ENCODE measurements at places on chromosomes 7 and 10.

- DNase-seq, result peak; percentile 30
Observed at GRCh38 chr10:13349463-13350274, 1.6 kb upstream of the SEPHS1 start.

- peak; percentile 2 for DNase-seq
Observed at GRCh38 chr7:19442016-19442785, 266.6 kb downstream of the POLR1F start.

DNA sequence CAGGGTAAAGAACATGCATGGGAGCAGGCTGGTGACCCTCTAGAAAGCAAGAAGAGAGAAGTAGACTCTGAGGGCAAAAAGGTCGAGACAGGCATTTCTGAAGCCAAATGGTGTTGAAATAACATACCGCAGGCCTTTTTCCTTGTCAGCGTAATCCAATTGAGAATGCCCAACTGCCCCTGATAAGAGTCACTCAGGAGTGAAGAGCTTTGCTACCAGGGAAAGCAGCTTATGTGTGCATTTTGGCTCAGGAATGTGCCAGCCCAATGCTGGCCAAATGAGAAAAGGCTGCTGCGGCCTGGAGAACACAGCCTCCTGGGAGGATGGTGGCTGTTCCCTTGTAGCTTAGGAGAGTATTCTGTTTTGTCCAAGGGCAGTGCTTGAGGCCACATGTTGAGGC, 61.4 kb upstream of the NFKB2 start:
- DNase-seq, result no peak

DNA sequence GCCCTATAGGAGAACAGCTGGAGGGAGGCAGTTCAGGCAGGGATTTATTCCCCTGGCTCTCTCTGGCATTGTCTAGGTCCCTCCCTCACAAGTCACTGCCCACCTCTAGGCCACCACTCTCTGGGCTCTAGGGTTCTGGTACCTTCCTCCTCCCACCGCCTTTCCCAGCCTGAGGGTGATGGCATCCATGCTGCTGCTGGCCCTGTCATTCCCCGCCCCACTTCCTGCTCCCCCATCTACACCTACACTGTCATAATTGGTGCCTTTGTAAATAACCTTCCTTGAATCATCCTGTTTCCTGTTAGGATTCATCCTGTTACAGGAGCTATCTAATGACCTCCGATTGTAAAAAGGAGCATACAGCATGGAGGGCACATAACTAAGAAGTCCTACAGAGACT, 303.3 kb upstream of the COBL start:
- DNase-seq, result no peak

GRCh38 chr7:5997210-5997808, 11.5 kb downstream of the PMS2 start:
- peak; percentile 69 for DNase-seq

- DNase-seq, result no peak
Observed at GRCh38 chr10:59177031-59177797, 771 bp downstream of the PHYHIPL start.

DNA sequence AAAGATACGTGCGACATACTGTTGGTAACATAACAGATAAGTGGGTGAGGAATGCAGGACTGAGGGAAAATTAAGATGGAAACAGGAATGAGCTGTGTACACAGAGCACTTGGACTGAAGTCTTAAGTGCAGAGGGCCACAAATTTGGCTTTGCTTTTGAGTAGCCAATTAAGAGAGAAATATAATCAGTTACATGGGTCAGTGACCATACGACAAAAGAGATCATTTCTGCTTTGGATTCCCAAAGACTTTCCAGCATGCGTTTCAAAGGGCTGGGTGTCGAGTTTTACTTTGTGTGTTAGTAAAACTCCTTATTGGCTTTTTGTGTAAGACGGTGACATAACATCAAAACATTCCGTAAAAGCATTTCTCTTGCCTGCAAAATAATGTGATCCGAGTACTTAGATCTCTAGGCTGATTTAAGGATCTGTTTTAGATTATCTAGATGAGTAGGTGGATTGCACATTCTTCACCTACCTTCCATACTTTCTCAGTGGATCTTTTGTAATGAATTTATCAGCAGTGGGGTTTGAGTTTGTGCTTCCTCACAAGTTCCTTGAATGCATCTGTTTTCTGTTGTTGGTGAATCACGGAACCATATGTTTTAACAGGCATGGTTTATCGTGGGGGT, 7.5 kb downstream of the RABGEF1 start:
- DNase-seq, result no peak

DNA sequence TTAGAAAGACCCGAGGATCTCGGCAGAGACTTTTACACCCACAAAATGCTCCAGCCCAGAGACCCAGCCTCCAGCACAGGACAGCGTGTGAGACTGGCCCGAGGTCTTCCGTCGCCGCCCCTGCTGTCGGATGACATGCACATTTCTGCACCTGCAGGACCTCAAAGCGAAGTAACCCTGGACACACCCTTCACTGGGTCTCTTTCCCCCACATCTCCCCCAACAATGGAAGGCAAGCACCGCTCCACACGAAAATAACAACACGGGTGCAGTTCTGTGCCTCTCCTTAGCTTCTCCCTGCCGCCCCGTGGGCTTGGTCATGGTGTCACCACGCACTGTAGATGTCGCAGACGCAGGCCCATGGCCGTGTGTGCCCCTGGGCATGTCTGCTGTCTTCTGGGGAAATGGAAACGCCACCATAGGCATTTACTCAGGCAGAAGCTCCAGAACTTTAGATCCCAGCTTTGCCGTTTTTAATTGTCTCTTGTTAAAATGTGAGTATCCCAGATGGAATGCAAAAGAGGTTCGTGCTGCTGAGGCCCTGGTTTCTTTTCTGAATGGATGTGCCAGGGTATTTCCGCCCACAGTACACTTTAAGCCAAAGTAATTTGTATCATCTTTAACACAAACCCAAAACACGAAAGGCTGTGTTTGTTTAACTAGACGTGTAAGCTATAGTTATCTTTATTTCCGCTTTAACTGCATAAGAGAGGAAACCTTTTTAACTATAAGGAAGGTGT, 237.9 kb downstream of the MGMT start:
- no peak for DNase-seq

DNA sequence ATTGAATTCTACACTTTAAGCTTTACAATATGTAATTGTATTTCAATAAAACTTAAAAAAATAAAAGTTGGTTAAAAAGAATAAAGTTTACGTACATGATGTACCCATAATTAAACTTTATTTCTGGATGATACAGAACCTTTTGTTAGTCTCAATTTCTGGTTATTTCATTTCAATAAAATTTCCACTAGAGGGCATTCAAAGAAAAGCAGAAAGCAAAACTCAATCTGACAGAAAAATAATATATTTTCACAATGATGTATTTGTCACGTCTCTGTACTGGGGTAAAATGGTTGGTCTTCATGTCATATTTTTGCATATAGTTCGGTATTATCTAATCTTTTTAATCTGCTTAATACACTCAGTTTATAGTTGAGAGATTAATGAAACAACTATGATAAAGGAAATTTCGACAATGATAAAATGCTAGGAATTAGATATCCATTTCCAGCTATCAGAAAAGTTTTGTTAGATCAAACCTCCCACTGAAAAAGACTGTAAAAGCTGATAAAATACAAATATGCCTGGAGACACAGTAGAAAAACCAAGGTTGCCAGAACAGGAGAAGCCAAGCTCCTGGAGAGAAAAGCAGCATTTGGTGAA, 27.4 kb downstream of the ASZ1 start:
- DNase-seq, result peak; percentile 19

DNA sequence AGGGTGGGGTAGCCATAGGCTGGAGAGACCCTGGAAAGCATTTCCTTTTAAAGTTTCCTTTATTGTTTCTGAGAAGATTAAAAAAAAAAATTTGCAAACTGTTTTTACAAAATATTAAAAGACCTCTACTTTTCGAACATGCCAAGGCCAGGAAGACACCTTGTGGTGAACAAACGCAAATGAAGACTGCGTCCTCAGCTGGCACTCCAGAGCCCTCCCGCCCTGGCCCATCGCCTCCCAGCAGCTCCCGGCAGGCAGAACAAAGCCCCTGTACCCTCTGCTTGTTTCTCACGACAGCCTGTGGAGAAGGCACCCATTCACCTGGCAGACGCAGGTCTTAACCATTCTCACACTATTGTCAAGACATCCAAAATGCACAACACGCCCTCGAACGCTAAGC, 56.4 kb downstream of the ESYT2 start:
- no peak for DNase-seq

- DNase-seq, result no peak
Observed at GRCh38 chr10:33412241-33412640, 77.8 kb upstream of the NRP1 start.

DNA sequence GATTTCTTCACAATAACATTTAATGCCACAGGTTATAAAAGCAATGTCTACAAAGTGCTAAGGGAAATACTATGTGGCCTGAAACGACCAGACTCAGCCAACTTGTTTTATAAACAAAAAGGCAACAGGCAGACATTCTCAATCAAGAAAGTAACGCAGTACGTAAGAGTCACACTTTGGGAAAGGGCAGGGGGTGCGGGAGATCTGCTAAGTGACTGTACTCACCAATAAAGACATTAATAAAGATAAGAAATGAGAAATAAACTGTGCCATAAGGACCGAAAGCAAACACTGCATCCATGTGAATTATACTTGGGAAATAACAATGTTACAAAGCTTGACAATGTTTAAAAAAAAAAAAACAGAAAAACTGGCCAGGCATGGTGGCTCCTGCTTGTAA, 25.5 kb downstream of the NSUN6 start:
- no peak for DNase-seq

GRCh38 chr10:119784340-119785067, 58.7 kb downstream of the INPP5F start:
- peak; percentile 81 for DNase-seq

- no peak for DNase-seq
Observed at GRCh38 chr10:86163522-86164173, 202.9 kb downstream of the GRID1 start.

DNA sequence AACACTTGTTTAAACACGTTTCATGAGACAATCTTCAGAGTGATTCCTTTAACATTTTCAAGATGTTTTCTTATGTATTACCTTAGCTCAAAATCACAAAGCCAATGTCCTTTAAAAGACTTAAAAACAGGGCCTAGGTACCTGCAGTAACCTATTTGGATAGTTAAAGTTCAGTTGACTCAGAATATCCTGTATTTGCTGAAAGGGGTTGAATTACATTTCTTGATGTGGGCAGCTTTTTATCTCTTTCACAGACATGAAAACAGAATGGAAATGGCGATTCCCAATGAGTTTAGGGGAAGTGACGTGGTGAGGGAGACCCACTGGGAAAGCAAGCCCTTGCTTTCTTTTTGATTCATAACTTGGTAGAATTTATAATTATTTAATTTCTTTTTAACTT, 324.4 kb upstream of the AOAH start:
- no peak for DNase-seq

- DNase-seq, result no peak
Observed at GRCh38 chr10:59753267-59753666, at the start of gene MRLN. Gene MRLN, minus strand, starts transcription at chr10:59753455.

- DNase-seq, result no peak
Observed at GRCh38 chr7:150860291-150860977, 8.1 kb downstream of the AOC1 start.

DNA sequence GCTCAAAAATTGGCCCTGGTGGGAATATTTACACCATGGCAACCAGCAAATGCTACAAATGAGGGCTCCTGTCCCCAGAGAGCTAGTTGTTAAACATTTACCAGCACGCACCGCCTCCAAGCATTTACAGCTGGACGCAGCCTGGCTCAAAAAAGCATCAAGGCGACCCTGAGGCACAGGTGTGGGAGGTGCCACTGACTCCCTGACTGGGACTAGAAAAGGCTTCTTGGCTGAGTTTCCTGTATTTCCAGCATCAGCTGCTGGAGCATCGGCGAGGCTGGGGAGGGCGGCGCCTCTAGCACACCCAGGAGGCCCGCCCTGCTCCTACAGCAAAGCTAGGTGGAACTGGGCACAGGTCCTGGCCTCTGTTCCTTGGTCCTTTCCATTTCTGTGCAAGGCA, 43.5 kb upstream of the ZRANB1 start:
- no peak for DNase-seq

DNA sequence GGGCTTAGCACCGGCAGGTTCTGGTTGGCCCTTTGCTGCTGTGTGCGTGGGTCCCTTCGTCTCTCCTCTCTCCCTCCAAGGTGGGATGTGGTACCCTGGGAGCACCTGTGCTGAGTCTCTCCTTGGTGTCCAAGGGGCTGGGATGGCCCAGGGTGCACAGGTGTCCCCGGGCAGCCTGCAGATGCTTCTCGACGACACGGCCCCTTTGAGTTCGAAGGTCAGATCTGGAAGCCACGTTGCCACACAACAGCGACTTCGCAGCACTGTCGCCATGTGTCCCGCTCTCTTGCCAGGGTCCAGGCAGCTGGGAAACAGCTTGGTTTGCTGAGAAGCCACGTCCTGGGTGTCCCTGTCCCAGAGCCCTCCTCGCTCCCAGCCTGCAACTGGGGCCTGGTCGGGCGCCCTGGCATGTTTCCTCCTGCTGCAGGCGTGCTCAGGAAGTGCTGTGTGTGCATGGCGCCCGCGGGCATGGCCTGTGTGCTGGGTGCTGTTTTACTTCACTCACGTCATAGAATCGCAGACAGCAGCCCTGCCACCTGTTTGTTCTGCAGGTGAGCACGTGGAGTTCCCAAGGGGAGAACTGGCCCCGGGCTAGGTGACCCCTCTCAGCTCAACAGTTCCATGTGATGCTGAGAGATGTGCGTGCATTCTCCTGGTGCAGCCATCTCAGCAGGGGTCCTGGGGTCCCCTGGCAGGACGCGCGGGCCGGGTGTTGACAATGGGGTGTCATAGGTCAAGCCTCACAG, 70.9 kb downstream of the DNAJB6 start:
- DNase-seq, result no peak

DNA sequence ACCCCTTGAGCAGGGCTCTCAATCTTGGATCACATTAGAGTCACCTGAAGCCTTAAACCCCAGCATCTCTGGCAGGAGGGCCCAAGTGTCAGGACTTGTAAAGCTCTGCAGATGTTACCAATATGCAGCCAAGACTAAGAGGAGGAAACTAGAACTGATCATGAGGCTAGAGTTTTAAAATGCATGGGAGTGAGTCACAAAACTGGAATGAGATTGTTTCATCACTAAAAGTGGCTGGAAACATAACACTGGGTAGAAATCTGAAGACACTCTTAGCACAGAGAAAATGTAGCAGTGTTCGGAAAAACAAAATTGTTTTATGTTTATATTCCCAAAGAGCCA, 63.3 kb upstream of the GHITM start:
- DNase-seq, result no peak

DNA sequence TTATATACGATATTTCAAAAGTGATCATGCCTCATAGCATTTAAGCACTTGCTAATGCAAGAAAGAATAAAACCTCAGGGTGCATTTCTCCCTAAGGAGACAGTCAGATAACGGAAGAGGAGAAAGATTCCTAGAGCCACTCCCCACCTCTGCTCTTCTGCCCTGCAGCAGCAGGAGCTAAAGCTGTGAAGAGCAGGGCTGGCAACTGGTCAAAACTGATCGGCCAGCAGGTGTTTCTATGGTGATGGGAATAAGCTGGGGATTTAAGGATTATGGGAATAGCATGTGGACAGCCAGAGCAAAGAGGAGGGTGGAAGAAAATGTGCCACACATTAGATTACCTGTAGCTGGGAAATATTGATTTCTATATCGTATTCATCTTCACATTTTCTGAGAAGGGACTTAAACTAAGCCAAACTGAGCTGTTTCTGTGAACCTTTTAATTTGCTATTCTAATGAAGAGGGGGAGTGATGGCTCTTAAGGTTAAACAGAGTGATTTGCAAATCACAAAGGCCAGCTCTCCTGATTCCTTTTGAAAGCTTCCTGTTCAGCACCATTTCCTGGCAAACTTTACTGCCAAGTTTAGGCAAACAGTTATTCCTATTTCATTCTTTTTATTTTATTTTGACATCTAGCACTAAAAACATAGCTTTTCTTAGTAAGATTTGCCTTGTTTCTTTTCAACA, 268.9 kb upstream of the PFKP start:
- no peak for DNase-seq
